ENCODE measurements at places on chromosomes 16 and 17.

DNA sequence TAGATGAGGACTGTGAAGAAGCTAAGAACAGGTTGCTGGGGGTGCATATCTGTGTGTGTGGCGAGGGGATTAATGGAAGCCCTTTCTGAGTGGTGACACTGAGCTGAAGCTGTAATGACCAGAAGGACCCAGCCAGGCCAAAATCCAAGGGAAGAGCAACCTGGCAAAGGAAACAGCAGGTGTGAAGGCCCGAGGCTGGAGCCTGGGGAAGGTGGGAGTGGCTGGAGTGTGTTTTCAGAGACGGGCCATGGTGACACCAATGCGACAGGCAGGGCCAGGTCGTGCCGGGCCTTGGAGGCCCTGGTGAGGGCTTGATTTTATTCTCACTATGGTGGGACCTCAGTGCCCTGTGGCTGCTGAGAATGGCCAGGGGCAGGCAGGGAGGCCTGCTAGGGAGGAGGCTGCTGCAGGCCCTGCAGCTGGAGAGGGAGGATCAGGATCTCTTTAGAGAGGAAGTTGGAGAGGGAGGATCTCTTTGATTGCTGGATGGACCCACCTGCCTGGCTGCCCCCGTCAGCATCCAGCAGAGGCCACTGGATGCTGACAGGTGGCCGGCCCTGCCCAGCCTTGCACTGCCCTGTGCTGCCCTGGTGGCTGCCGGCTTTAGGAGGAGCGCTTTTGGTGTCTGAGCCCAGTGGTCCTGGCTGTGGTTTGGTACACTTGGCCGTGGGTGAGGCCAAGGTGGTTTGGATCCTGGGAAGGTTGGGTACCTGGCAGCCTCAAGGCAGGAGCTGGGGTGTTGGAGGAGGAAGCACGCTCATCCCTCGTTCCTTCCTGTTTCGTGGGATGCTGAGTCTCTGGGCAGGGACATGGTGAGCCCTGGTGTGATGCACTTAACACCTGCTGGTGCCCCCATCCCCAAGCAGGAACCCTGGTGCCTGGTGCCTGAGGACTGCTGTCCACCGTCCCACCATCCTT lies 188.3 kb downstream of the SEC14L1 start:
- DNase-seq = no peak

DNA sequence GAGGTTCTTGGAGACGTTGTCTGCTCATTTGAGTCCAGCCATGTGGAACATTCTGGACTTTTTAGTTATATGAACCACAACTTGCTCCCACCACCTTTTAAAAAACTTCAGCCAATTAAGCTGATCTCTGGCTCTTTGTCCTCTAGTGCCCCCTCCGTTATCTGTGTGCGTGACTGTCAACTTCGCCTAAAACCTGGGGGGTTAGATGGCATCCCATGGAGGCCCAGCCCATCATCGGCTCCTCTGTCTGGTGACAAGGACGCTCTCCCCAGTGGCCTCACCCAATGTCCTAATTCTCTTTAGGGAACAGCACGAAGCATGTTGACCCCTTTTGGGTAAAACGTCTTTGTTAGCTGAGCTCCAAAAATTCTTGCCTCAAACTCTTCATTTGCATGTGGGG lies 341.0 kb upstream of the TNRC6C start:
- no peak for DNase-seq

DNA sequence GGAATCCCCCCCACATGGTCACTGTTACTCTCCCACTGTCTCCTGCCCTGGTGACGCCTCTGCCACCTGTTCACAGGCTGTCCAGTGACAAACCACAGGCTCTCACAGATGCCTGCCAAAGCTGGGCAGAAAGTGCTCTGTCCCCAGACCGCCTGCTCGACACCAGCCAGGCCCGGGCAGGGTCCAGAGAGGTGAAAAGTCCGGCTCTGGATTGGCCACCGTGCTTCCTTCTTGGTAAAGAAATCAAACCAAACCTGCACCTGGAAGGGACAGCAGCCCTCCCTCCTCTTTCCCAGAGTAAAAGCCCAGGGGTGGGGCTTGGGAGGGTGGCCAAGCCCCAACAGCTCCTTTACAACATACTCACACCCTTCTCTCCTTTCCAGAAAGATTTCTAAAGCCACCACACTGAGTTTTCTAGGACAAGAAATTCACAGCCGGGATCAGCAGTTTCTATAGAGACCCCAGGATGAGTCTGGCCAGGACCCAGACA lies 6.2 kb downstream of the PCGF2 start:
- DNase-seq = no peak

GRCh38 chr16:89544113-89544512 lies 16.4 kb upstream of the RPL13 start:
- no peak for DNase-seq

GRCh38 chr16:84585886-84586285 lies 32.0 kb downstream of the COTL1 start:
- no peak for DNase-seq

DNA sequence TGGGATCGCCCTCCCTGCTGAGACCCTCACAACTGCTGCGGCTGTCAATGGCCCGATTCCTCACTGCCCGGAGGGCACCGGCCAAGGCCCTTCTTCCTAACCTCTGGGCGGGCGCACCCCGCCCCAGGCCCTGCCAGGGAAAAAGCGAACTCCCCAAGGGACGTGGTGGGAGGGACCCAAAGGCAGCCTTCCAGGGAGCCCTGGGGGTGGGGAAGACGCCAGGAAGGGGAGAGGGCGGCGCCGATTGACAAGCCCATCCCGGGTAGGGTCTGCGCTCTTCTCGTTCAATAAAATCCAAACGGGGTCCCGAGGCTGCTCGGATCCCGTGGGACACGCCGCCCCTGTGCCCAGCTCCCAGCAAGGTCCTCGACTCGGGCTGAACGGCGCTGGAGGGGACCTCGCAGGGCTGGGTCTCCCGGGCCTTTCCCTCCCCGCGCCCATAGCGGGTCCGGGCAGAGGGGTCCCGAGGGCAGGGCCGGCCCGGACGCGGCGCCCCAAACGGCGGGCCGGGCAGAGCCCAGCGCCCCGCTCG lies 416 bp downstream of the KIFC3 start:
- no peak for DNase-seq

GRCh38 chr17:39393736-39394135 lies 7.7 kb downstream of the FBXL20 start:
- no peak for DNase-seq

GRCh38 chr17:9389111-9389527 lies 186.5 kb downstream of the STX8 start:
- DNase-seq = no peak

DNA sequence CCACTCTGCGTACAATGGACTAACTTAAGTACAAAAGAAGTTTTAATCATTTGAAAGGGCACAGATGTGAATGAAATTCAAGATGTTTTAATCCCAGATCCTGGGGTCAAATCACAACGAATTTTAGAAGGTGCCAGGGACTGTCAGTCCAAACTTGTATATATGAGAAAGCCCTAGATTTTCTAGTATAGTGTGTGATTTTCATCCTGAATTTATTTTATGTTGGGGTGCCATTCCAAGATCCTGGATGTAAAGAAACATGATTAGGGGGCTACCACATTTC lies 64.3 kb downstream of the TUBD1 start:
- no peak for DNase-seq

- no peak for DNase-seq
These were observed 99.6 kb downstream of the ADCY9 start for GRCh38 chr16:4016658-4017057.

GRCh38 chr17:72826602-72827001 lies 265.9 kb downstream of the SLC39A11 start:
- DNase-seq = no peak

DNA sequence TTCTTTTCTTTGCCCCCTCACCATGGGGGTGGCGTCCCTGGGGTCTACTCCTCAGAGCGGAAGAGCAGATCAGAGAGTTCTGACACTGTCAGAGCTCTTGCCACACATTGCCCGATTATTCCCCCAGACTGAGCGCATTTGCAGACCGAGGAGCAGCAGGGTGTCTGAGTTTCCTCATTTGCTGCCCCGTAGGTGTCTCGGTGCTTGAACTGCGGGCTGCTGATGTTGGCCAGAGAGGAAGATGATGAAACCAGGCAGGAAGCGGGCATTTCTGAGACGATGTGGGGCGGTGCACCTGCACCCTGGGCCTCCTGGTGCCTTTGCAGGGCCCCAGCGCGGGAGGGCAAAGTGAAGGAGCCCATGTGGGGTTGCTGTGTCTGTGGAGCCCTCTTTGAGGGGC lies 55.2 kb downstream of the ARSG start:
- no peak for DNase-seq

DNA sequence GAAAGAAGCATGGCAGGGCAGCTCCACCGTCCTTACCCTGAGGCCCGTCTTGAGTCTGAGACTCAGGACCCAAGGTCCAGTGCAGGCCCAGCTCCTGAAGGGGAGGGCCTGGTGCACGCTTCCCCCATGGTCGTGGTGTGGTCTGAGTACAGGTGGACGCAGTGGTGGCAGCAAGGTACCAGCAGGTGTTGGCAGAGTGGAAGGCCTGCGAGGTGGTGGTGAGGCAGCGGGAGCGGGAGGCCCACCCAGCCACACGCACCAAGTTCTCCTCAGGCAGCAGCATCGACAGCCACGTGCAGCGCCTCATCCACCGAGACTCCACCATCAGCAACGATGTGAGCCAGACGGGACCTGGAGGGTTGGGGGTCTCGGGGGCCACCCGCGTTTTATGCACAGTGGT lies 27.7 kb downstream of the MNT start:
- no peak for DNase-seq

- DNase-seq = peak; percentile 55
These were observed 20.4 kb upstream of the PHB1 start for GRCh38 chr17:49434821-49435670.

DNA sequence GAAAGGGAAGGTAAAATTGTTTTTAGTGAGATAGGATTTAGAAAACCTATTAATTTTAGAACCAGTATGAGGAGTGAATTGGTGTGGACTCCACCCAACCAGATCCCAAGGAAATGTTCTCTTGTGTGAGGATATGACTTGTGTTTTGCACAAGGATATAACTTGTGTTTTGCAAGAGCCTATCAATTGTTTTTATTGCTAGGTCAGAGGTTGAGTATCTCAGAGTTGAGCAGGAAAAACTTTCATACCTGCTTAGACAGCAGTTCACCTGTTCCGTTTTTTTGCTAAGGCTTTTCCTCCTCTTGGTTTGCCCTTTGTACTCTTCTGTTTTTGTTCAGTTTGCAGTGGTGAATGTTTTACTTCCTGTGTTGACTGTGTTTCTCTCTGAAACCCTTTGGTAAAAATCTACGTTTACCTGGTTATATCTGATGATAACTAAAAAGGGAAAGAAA lies 5.1 kb downstream of the NBR1 start:
- DNase-seq = no peak

GRCh38 chr17:37413875-37414519 lies 7.3 kb downstream of the TADA2A start:
- DNase-seq = no peak

DNA sequence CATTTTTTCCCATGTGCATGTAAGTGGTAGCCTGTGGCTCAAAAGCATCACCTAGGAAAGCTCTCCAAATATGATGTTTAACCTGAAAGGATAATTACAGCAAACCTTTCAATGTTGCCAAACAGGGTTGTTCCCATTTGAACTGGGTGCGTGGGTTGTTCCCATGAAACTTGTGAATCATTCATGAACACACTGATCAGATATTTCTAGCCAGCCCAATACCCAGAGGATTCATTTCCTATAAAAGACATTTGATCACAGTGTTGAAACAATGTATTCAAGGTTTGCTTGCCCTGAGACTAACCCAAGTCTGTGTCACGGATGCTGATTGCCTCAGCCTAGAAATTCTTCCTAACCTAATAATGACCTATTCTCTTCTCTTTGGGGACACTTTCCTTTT lies 12.9 kb downstream of the KRT39 start:
- DNase-seq = no peak

DNA sequence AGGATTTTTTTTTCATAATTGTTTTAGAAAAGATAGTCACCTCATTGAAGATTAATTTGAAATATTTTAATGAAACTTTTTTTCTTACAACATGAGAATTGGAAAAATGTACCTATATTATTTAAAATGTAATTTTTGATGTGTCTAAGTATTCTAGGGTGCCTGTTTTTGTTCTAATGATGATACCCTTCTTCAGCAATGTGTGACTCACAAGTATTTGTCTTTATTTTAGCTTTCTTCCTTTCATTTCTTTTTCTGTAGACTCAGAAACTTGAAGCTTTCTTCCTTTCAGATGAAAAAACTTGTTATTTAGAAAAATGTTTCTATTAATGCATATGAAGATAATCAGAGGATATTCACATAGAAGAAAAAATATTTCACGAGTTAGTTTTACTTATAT lies 231.8 kb downstream of the BCAS3 start:
- DNase-seq = no peak

DNA sequence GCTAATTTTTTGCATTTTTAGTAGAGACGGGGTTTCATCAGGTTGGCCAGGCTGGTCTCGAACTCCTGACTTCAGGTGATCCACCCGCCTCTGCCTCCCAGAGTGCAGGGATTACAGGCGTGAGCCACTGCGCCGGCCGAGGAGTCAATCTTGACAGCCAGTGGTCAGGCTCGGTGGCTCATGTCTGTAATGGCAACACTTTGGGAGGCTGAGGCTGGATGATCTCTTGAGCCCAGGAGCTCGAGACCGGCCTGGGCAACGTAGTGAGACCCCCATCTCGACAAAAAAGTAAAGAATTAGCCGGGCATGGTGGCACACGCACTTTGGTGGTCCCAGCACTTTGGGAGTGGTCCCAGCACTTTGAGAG lies 608 bp upstream of the PGS1 start:
- no peak for DNase-seq

DNA sequence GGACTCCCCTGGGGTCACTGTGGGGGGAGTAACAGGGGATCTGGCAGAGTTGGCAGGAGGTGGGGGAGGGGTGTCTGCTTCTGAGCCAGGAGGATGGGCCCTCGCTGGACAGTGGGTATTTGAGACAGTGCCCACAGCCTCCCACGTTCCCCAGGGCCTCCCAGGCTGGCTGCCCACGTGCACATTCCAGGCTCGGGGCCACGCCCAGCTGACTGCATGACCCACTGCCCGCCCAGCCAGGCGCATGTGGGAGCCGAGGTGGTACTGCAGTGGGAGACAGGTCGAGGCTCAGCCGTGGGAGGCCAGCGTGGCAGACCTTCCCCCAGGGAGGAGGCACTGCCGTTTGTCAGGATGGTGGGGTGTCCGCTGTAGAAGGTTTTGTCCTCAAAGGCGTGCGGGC lies 38.8 kb downstream of the BAHCC1 start:
- DNase-seq = no peak

All from hematopoietic multipotent progenitor cell treated with erythropoietin and hydrocortisone succinate and interleukin-3 and kit ligand, for 15 days (in vitro differentiated cells).